Stimulated activated CD8-positive, alpha-beta memory T cell treated with anti-CD3 and anti-CD28 coated beads, Interleukin-4, amount 100 ng/mL, for 4 hours (primary cell): ENCODE measurements at places on chromosomes 12 and 14.

DNA sequence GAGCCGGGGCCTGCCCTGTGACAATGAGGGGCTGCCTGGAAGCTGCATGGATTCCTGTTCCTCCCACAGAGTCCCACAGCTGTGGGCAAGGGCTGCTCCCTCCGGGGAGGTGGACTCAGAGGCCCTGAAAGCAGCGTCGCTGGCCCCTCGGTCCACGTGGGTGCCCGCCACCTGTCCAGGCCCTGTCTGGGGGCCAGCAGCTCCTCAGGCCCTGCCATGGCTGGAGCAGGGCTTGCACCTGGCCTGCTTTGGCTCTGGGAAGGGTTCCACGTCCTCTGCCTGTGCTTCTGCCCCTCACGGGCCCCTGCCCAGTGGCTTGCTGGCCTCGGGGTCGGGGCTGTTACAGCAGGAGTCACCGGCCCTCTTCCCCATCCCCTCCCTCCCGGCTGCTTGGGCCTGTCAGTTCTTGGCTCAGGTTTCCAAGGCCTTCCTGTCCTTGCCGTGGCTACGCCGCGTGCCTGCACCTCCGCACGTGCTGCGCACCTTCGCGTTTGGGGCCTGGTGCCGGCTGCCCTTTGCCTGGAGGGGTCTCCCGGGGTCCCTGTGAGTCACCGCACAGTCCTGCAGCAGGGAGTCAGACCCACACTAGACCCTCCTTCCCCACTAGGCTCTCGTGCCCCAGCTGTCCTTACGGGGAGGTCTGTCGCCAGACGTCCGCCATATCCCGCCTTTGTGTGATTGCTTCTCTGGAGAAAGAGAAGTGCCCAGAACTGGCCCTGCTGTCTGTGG lies 5.8 kb downstream of the FBRSL1 start:
- DNase-seq = no peak

GRCh38 chr12:121810833-121811433 lies 7.1 kb downstream of the SETD1B start:
- no peak for DNase-seq

DNA sequence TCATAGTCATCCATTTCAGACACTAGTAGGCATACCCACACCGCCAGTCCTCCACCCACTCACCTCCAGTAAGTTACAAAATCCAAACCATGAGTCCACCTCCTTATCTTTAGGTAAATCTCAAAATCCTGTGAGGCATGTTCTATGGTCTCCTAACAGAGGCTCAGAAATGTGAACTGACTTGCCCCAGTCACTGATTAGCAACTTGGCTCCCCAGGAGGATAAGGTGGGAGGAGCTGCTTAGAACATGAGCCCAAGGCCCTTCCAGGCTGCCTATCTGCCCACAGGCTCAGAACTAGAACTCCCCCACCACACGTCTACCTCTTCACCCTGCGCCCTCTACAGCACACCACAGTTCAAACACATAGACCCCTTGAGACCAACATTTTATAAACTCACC lies 19.9 kb downstream of the SETD3 start:
- no peak for DNase-seq

GRCh38 chr12:106149096-106149784 lies 10.5 kb upstream of the NUAK1 start:
- DNase-seq = no peak

- no peak for DNase-seq
Measured at GRCh38 chr12:104142543-104142942, 4.5 kb upstream of the NFYB start.

GRCh38 chr14:60632257-60632656 lies 17.0 kb downstream of the SIX1 start:
- DNase-seq = no peak

- no peak for DNase-seq
Measured at GRCh38 chr14:34223373-34224148, 238.5 kb downstream of the SPTSSA start.

GRCh38 chr14:51988221-51988620 lies 1.1 kb upstream of the RTRAF start:
- no peak for DNase-seq

DNA sequence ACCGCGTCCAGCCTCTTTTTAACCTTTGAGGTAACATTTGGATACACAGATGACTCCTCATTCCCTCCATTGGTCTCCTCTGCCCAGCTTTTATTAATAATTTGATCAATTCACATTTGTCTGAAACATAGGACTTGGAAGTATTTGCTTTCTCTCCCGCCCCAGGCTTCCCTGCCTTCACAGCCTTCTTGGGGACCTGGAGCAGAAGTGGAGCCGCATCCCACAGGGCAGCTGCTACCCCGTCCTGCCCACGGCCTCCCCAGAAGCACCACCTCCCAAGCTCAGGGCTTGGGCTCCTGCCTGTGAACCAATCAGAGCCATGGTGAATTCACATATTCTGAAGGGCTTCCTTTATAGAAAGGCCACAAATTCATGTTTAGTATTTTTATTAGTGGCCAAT lies 97.6 kb downstream of the PIWIL1 start:
- DNase-seq = no peak
